ENCODE measurements at places on chromosomes 6 and 20. TPM values are rescaled to one million over a fixed set of nuclear protein-coding genes. Genes with fewer than 3 reads are reported as not detected.

Gene EHMT2
- 12.9 TPM for polyA plus RNA-seq

Gene HAO1
- polyA plus RNA-seq = not detected

Gene OR2B6
- polyA plus RNA-seq = not detected

Gene TNF
- polyA plus RNA-seq = 0.32 TPM

Gene CCN6
- polyA plus RNA-seq = not detected

GRCh38 chr6:30483677-30484279 is 5.5 kb upstream of the HLA-E start:
- DNase-seq = no peak

DNA sequence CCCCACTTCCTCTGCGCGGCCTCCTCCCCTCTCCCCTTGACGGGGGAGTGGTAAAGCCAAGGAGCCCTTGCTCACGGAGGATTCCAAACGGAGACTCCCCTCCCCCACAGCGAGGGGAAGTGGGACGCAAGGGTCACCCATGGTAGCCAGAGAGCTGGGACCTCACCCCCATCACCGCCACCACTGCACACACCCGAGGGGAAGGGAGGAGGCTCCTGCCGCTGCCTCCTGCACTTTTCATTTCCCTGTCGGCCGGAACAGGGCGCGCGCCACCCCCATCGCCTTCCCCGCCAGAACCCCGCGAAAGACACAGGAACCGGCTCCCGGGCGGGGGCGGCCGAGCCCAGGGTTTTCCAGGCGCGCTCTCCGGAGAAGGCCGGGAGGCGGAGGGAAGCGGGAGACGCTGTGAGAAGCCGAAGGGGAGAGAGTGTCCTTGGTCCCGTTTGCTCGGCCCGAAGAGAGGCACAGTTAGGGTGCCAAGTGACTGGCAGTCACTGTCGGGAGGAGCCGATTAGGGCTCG is 789 bp downstream of the CCND3 start:
- DNase-seq = peak; percentile 74

GRCh38 chr6:151242420-151242861 is 2.7 kb downstream of the AKAP12 start:
- DNase-seq = no peak

GRCh38 chr6:21263531-21264287 is 329.8 kb upstream of the SOX4 start:
- DNase-seq = no peak

DNA sequence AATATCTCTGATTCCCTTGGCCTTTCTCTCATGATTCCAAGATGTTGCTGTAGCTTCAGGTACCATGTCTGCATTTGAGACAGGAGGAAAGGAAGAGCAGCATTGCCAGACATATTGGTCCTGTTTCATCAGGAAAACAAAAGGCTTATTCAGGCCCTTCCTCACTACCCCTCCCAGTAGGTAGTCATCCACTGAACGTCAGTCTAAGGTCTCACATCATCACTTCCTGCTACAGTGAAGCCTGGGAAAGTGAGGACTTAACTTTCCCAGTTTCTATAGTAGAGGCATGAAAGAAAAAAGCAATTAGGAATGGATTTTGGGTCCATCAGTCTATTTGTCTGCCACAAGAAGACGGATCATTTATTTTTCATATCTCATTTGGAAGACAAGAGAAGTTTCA is 85.7 kb upstream of the SOX4 start:
- DNase-seq = no peak

- no peak for DNase-seq
Measured at GRCh38 chr6:50824552-50824951, 5.9 kb downstream of the TFAP2B start.

GRCh38 chr6:98833307-98834059 is 891 bp upstream of the POU3F2 start:
- no peak for DNase-seq

DNA sequence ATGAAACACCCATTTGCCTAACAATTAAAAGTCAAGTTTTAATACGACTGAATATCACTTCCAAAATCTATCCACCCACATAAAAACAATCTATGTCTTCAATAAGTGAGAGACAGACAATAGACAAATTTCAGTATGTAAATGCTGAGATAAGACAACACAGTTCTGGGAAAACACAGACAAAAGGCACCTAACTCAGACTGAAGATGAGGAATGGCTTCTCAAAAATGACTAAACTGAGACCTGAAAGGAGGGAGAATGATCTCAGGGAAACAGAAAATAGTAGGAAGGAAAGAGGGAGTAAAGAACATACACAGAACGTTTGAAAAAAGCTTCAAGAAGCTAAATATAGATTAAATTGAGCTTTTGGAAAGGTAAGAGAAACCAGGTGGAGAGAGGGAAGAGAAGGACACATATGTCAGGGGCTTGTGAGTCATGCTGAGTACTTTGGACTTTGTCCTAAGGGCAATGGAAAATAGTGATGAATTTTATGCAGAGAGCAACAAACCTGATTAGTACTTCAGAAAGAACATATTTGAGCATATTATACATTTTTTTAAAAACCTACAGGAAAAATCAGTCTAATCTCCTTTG is 16.1 kb downstream of the LMBRD1 start:
- no peak for DNase-seq

- DNase-seq = no peak
Measured at GRCh38 chr20:35981969-35982368, 13.6 kb downstream of the CNBD2 start.

DNA sequence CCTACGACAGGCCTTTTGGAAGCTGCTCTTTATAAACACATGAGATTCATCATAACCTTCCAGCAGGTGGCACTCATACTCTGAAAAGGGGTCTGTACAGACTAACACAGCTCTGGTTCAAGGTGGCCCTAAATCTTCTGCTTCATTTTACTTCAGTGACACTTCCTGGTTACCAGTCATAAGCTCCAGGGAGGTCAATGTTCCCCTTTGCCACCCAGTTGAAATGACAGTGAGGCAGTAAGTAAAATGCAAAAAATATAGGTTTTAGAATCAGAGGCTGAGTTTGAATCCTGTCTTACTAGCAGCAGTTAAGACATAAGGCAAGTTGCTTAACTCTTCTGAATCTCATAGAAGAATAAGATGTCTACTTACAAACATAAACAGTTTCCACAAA is 132.8 kb downstream of the CDK19 start:
- peak; percentile 47 for DNase-seq

DNA sequence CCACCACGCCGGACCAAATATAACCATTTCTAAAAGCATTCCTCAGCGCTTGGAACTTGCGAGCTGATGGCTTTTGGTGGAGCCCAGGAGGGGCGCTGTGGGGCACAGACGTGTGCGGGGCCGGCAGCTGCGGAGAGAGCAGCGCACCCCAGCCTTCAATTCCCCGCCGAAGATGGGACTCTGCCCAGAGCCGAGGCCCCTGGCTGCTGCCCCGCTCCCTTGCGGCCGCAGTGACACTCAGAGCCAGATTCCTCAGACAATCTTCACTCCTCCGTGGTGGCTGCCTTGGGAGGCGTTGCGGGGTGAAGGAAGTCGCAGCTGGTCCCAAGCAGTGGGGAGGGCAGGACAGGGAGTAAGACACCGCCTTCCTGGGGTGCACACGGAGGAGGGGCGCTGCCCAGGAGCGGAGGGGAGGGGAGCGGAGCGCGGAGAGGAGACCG is 87.7 kb downstream of the TMEM242 start:
- peak; percentile 62 for DNase-seq

GRCh38 chr6:17907406-17908229 is 79.8 kb downstream of the KIF13A start:
- DNase-seq = peak; percentile 39

- DNase-seq = no peak
Measured at GRCh38 chr6:163417595-163417994, 3.1 kb downstream of the QKI start.

DNA sequence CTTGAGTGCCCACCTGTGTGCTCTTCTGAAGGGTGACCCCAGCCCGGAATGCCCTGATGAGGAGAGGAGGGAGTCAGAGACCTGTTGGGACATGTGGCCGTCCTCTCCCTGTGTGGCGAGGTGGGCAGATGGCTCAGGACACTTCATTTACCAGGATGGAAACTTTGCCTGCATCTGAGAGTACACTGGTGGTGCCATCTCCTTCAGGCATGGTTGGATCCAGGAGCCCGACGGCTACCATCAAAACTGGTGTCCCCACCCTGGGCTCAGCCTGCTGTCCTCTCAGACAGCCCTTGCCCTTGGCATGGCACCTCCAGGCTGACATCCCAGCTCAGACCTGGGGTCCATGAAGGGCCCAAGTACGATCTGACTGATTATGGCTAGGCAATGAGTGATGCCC is 7.0 kb upstream of the OSBPL2 start:
- DNase-seq = no peak

GRCh38 chr6:16473184-16473907 is 235.0 kb downstream of the GMPR start:
- no peak for DNase-seq

Data from heart left ventricle (tissue), 16 donors.